ENCODE measurements at places on chromosomes 2 and 18.

DNA sequence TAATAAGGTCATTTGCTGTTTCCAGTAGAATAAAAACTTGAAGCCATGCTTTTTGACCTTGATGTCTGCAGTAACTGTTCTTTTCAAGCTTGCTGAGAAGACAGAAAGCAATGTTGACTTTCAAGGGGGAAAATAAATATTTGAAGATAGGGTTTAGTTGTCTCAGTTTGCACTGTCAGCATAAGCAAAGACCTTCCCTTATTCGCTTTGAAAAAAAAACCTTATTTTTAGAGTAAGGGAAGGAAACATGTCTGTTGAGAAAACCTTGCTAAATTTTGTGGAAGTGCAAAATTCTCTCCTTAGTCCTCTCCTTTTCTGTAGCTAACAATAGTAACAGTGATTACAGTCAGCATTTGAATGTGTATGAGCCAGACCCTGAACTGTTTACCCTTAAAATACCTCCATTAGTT, 43.1 kb downstream of the MAP4K4 start:
- no peak for DNase-seq

DNA sequence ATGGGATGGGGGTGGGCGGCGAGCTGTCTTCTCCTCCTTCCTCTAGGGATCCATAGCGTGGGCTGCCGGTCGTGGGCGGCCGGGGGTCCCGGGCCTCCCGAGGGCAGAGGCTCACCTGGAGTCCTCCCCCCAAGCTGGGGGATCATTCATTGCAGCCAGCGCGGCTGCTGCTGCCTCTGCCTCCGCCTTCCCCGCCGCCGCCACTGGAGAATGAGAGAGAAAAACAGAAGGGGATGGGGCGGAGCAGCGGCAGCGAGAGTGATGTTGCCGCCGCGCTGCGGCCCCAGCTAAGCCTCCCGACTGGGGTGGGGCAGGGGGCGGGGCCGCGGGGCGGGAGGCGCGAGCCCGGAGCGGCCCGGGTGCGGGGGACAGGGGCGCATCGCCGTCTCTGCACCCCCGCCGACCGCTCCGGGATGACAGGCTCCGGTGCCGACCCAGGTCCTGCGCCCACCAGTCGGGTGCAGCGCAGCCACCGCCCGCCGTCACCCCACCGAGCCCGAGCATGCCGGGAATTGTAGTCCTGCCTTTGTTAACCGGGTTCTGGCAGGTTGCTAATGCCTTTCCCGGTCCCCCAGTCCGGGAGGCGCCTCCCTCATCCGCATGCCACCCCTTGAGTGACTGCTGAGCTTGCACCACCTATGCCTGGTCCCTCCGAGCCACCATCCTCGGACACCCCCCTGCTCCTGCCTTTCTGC, at the start of gene KIF3C:
KIF3C (minus strand) TSS at position 225 of the 695 bp plus-strand sequence. CDS start 580 bp downstream, outside the sequence.
- DNase-seq, result peak; percentile 83

DNA sequence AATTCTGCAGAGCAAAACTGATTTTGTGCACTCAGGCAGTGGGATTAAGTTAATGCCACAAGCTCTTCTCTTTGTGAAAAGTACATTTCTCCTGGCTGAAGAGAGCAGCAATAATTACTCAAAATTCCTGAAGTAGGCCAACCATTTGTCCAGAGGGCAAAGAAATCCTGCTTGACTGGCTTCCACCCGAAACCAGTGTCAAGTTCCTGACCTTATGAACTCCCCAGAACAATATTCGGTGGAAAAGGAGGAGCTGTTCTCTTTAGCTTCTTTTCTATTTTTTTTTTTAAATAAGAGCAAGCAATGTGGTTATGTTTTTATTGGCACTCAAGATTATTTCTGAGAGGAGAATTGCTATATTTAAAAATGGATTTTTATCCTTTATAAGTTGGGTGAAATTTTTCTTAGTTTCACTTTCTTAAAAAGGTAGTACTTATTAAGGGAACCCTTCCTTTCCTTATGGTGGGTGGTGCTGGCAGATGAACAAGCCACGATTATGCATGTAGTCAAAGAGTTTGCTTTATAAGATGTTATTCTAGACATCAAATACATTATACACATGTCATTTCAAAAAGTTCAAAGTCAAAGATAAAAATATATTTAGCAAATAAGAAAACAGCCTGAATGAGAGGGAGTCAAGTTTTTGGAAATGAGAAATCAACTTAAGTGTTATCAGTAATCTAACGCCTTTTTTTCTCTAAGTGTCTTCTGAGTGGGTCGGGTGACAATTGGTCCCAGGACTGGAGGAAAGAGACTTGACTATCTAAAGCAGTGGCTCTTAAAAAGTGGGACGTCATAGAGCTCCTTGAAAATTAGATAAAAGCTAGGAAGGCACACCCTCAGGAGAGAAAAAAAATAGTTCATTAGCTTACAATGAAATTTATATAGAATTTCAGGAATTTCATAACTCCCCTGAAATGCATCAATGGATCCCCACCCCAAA, 194.5 kb downstream of the IKZF2 start:
- no peak for DNase-seq

GRCh38 chr18:23225503-23225902, 90.2 kb downstream of the CABLES1 start:
- DNase-seq, result no peak

Measured in cerebellar cortex (tissue), 1 donor.